NCI-H187 (cell line): ENCODE measurements at places on chromosomes 6 and 20.

GRCh38 chr6:80939480-80939879 is 813.0 kb downstream of the TENT5A start:
- no peak for DNase-seq

- DNase-seq = no peak
Observed at GRCh38 chr6:35392773-35393672, 50.7 kb downstream of the PPARD start.

- DNase-seq = no peak
Observed at GRCh38 chr20:2149507-2149906, 47.9 kb downstream of the STK35 start.

GRCh38 chr6:96304997-96305396 is 216.6 kb upstream of the UFL1 start:
- DNase-seq = no peak

DNA sequence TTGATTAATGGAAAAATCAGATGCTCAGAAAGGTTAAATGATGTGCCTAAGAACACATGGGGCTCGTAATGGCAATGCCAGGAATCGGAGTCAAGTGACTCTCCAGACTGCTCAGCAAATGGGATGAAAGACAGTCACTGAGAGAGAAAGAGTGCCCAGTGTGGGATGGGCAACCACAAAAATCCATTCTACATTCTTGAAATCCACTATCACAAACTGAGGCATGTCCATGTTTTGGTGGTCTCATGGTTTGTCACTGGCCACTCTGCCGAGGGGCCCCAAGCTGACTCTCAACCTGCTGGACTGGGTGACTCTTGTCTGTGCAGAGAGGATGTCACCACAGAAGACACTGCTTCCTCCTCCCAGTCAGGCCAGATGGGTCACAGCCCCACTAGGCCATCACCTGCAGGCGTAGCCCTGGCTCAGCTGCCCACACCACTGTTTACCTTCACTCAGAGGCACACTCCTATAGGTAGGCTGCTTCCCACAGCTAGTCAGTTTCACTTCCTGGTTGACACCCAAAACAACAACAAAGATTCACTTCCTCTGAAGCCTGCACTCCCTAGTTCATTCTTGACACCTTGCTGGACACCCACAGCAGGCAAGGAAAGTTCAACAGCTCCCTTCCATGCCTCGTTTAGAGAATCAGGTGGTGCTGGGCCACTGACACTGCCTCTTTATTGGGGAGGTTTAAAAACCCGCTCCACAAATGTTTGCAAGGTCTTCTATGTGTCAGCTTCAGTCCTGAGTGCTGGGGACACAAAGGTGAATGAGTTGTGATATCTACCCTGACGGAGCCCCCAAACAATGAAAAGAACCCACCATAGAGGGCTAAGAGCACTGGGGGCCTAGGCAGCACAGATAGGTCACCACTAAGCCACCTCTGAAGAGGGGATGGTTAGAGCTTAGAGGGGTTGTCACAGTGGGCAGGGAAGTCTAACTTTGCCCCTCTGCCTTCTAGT is 21.7 kb downstream of the MAP1LC3A start:
- DNase-seq = no peak

GRCh38 chr6:166636191-166636933 is 9.3 kb upstream of the RPS6KA2 start:
- no peak for DNase-seq

DNA sequence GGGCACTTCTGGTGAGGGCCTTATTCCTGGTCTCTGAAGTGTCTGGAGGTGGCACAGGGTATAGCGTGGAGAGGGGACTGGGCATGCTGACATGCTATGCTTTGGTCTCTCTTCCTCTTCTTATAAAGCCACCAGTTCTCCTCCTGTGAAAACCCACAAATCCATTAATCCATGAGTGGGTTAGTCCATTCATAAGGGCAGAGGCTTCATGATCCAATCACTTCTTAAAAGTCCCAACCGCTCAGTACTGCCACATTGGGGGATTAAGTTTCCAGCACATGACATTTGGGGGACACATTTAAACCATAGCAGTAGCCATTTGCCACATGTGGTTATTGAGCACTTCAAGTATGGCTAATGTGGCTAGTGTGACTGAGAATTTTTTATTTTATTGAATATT is 3.8 kb upstream of the TRIB3 start:
- no peak for DNase-seq

DNA sequence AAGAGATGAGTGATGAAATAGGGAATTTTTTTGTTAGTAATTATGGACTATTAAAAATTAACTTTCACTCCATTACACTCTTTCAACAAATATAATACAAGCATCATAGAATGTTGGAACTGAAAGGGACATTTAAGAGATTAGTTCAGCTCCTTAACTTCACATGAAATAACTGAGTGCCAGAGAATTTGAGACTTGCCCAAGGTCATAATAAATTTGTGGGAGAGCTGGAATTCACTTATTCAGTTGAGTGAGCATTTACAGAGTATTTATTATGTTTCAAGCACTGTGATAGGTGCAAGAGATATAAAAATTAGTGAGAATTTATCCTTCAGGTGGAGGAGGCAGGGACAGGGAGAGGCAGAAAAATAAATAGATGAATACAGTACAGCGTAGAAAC is 154.6 kb downstream of the KCNQ5 start:
- DNase-seq = no peak

- DNase-seq = no peak
Observed at GRCh38 chr6:166402582-166403277, 20.0 kb upstream of the MPC1 start.

GRCh38 chr20:19830211-19830785 is 72.2 kb downstream of the RIN2 start:
- DNase-seq = no peak
